ENCODE measurements at places on chromosomes 1 and 21.
A peak's percentile ranks its signal among the peaks of the same experiment; 100 is the strongest.

DNA sequence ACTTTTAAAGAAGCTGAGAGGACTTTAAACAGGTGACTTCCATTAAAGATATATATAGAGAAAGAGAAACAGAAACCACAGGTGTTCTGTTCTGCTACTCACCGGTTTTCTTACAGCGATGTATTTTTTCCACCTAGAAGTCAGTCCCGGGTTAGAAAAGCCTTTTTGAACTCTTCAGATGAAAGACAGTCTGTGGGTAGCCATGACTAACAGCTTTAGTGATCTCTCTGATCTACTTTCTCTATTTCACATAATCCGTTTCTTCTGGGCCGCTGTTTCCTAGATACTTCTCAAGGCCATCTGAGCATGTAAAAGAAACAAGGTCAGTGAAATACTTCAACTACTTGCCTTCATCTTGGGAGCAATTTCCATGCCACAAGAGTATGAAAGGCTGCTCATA is 25.1 kb downstream of the WDR64 start:
- no peak for DNase-seq

DNA sequence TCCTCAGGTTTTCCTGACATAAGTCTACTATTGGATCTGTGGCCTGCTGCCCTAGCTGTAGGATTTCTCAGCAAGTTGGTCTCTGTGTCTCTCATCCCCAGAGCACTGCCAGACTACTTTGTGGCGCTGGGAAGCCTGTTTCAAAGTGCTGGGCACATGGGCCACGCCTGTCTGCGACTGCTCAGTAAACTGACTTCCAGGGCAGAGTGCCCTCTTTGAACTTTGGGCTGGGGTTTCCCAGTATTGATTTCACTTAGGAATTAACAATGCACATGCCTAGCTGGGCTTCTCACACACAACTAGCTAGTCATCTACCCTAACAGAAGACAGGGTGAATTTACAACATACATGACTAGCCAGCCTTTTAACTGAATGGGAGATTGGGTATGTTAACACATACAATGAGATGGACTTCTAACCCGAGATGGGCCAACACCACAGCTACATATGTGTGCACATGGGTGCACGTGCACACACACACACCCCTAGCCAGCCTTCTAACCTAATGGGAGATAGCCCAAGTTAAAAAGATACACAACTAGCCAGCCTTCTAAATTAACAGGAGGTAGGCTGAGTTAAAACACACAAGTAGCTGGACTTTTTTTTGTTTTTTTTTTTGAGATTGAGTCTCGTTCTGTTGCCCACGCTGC is 6.9 kb upstream of the TRIM17 start:
- DNase-seq: no peak

GRCh38 chr1:228176024-228176395 is 10.4 kb downstream of the IBA57 start:
- no peak for DNase-seq

DNA sequence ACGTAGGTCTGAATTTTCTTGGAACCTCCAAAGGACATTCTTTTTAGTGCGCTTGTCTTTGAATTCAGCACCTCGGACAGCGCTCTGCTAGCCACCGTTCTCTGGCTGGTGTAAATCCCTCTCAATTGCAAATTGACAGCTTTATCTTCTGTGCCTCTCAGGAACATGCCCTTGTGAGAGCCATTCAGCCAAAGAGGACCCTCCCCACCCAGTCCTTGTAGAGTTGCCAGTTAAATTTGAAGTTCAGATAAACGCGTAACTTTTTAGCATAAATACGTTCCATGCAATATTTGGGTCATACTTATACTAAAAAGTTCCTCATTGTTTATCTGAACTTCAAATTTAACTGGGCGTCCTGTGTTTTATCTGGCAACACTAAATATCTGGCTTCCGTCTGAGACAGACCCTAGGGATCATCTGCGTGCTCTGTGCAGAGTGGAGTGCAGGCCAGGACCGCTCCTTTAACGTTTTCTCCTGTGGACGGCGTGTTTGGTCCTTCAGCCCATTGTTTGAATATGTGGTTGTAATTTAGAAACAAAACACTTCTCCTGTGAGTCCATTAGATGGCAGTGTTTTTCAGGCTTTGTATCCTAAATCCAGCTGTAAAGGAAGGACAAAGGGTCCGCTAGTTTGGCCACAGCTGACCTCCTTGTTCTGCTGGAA is 7.0 kb downstream of the KCNAB2 start:
- DNase-seq: peak; percentile 75

- DNase-seq: no peak
Measured at GRCh38 chr1:177505905-177506590, 335.3 kb downstream of the BRINP2 start.

- no peak for DNase-seq
Measured at GRCh38 chr21:36424592-36424991, 39.4 kb downstream of the CHAF1B start.

GRCh38 chr1:84871181-84871580 is 21.8 kb downstream of the LPAR3 start:
- DNase-seq: no peak

DNA sequence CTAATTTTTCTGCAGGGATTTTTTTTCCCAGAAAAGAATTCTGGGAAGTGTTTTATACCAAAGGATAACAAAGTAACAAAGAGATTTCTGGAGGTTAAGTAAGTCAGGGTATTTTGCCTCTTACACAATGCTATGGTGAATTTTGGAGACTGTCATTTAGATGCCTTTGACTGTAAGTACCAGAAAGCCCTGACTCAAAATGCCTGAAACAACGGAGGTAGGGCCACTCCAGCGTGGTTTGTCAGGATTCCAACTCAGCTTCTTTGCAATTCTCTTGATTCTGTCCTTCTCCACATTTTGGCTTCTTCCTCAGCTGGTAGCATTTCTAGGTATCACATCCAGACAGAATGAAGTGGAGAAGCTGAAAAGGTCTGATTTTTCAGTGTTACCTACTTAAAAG is 106.5 kb downstream of the UCHL5 start:
- DNase-seq: no peak

Measured in G401 (cell line).